ENCODE measurements at places on chromosomes 3 and 15. TPM values are rescaled to one million over a fixed set of nuclear protein-coding genes. Genes with fewer than 3 reads are reported as not detected.
A peak's percentile ranks its signal among the peaks of the same experiment; 100 is the strongest.

DNA sequence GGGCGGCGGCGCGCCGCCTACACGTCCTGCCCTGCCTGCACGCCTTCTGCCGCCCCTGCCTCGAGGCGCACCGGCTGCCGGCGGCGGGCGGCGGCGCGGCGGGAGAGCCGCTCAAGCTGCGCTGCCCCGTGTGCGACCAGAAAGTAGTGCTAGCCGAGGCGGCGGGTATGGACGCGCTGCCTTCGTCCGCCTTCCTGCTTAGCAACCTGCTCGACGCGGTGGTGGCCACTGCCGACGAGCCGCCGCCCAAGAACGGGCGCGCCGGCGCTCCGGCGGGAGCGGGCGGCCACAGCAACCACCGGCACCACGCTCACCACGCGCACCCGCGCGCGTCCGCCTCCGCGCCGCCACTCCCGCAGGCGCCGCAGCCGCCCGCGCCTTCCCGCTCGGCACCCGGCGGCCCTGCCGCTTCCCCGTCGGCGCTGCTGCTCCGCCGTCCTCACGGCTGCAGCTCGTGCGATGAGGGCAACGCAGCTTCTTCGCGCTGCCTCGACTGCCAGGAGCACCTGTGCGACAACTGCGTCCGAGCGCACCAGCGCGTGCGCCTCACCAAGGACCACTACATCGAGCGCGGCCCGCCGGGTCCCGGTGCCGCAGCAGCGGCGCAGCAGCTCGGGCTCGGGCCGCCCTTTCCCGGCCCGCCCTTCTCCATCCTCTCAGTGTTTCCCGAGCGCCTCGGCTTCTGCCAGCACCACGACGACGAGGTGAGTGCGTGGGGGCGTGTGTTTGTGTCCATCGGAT, 602 bp downstream of the TRIM71 start:
- no peak overlapping the region for H3K27ac ChIP-seq
- peak overlapping the region; percentile 96 for H3K4me3 ChIP-seq
- peaks cover 55% of the 10 kb centered on the region for H3K36me3 ChIP-seq
- no peaks in the 10 kb centered on the region for H3K27me3 ChIP-seq

DNA sequence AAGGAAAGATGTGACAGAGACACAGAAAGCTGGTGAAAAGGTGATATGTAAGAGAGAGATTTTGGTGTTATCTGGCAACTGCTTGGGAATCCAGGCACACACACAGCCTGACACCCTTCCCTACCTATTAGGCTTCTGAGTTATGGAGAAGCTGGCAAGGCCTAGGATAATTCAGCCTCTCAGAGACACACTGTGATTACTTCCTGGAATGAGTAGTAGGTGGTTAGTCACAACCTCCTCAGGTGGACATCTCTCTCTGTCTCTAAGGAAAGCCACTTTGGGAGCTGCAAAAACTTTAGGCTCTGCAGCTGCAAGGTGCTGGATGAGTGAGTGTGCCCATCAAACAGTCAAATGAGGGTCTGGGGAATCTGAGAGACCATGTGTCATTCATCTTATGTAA, 201.9 kb downstream of the PDCD6IP start:
- H3K4me3 ChIP-seq: no peak overlapping the region
- H3K27ac ChIP-seq: no peak overlapping the region
- H3K4me1 ChIP-seq: no peaks in the 10 kb centered on the region
- DNase-seq: no peak

DNA sequence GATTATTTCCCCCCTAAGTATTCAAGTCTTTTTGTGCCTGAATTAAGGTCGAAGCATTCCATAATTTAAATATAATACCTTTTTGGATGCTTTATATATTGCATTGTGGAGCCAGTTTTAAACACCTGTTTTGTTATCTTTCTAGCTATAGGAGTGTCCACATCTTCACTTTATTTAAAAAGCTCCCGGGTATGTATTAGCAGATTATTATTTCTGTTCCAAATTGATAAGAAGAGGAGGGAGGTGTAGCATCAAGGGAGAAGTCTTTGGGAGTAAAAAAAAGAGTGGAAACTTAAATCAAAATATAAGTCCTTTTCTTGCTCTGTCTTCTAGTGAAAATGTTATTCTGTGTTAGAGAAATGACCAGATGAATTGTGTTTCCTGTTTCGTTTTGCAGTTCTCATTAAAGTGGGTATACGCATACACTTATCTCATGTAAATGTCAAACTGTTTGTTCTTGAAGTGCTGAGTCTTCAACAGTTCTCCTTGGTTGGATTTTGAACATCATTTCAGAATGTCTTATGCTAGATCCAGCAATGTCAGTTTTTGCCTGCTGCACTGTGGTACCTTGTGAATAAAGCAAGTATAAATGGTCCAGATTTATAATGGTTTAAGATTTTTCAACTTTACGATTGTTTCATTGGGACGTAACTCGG, 105.8 kb downstream of the FNDC3B start:
- no peaks in the 10 kb centered on the region for H3K27me3 ChIP-seq
- H3K4me3 ChIP-seq: no peak overlapping the region
- peaks cover 22% of the 10 kb centered on the region for H3K4me1 ChIP-seq
- no peaks in the 10 kb centered on the region for H3K36me3 ChIP-seq
- H3K27ac ChIP-seq: no peak overlapping the region
- no peak for DNase-seq

GRCh38 chr3:117722856-117723255, 1013.3 kb downstream of the TUSC7 start:
- H3K4me1 ChIP-seq: no peaks in the 10 kb centered on the region
- no peak overlapping the region for H3K27ac ChIP-seq
- H3K27me3 ChIP-seq: no peaks in the 10 kb centered on the region

- DNase-seq: no peak
- peaks cover 3% of the 10 kb centered on the region for H3K4me1 ChIP-seq
- H3K36me3 ChIP-seq: no peaks in the 10 kb centered on the region
- H3K27ac ChIP-seq: no peak overlapping the region
- H3K4me3 ChIP-seq: no peak overlapping the region
These were observed 38.9 kb upstream of the IREB2 start for GRCh38 chr15:78399091-78399490.

- peaks cover 31% of the 10 kb centered on the region for H3K36me3 ChIP-seq
- H3K4me3 ChIP-seq: peak overlapping the region; percentile 100
- H3K4me1 ChIP-seq: peaks cover 7% of the 10 kb centered on the region
- no peaks in the 10 kb centered on the region for H3K27me3 ChIP-seq
- H3K27ac ChIP-seq: no peak overlapping the region
These were observed 3.2 kb downstream of the PTPRG start for GRCh38 chr3:61564395-61565059.

DNA sequence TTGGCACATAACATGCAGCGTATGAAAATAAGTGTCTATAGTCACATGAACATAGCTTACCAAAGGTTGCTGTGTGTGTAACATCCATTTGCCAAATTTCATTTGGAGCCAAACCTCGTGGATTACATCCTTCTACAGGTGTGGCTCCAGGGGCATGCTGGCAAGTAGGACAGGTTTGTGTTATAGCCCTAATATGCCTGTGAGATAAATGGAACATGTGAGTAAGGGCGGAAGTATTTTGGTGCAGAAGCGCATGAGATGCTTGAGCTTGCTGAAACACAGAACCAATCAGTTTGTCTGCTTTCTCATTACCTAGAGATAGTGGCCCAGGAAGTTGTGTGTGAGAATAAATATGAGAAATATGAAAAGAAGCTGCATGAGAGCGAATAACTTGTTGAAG, 21.8 kb upstream of the XCR1 start:
- H3K4me3 ChIP-seq: no peak overlapping the region
- no peaks in the 10 kb centered on the region for H3K4me1 ChIP-seq
- no peak overlapping the region for H3K27ac ChIP-seq

GRCh38 chr3:79161941-79162340, 605.9 kb downstream of the ROBO1 start:
- no peak for DNase-seq
- H3K4me1 ChIP-seq: peaks cover 2% of the 10 kb centered on the region
- no peaks in the 10 kb centered on the region for H3K27me3 ChIP-seq
- no peak overlapping the region for H3K27ac ChIP-seq

DNA sequence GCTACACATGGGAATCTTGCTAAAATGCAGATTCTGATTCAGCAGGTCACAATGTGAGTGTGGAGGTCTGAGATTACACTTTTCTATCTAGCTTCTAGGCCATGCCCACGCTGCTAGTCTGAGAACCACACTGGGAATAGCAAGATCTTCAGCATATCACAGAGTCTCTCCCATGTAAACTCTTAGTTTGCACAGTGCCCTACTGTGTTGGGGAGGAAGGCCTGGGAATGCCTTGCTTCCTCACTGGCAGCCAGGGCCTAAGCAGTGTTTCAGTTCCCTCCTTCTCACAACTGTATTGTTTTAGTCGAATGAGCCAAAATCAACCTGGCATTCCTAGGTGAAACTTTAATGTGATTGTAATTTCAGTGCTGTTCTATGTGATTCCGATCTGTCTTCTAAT, 180.0 kb upstream of the EIF1B start:
- DNase-seq: no peak
- no peaks in the 10 kb centered on the region for H3K27me3 ChIP-seq
- peaks cover 15% of the 10 kb centered on the region for H3K36me3 ChIP-seq
- no peaks in the 10 kb centered on the region for H3K4me1 ChIP-seq

- H3K27ac ChIP-seq: no peak overlapping the region
- DNase-seq: no peak
- H3K36me3 ChIP-seq: no peaks in the 10 kb centered on the region
These were observed 466.3 kb downstream of the NR2F2 start for GRCh38 chr15:96796841-96797240.

GRCh38 chr15:87033056-87033455, 953.4 kb downstream of the AGBL1 start:
- no peak for DNase-seq
- no peaks in the 10 kb centered on the region for H3K36me3 ChIP-seq
- H3K27ac ChIP-seq: no peak overlapping the region

- no peak overlapping the region for H3K4me3 ChIP-seq
- peaks cover 8% of the 10 kb centered on the region for H3K4me1 ChIP-seq
- no peaks in the 10 kb centered on the region for H3K27me3 ChIP-seq
- DNase-seq: no peak
- no peak overlapping the region for H3K27ac ChIP-seq
These were observed 79.8 kb downstream of the FOXP1 start for GRCh38 chr3:71503525-71504249.

DNA sequence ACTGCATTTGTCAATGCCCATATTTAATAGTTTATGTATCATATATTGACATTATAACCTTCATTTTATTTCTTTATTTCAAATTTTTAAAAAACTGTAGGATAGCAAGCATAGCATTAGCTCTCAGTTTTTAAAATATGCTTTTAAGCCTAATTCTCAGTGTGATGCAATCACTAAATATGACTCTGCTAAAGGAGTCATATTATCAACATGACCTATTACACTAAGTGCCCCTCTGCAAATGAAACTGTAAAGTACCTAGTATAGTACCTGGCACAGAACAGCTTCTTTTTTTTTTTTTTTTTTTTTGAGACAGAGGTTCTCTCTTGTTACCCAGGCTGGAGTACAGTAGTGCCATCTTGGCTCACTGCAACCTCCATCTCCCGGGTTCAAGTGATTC, 179.4 kb upstream of the CGNL1 start:
- peaks cover 7% of the 10 kb centered on the region for H3K4me1 ChIP-seq
- no peak overlapping the region for H3K27ac ChIP-seq
- no peak overlapping the region for H3K4me3 ChIP-seq
- DNase-seq: no peak
- H3K27me3 ChIP-seq: no peaks in the 10 kb centered on the region

GRCh38 chr15:70492240-70493177, 270.8 kb downstream of the UACA start:
- H3K27me3 ChIP-seq: no peaks in the 10 kb centered on the region
- no peak overlapping the region for H3K4me3 ChIP-seq
- no peaks in the 10 kb centered on the region for H3K4me1 ChIP-seq
- H3K27ac ChIP-seq: no peak overlapping the region

- no peaks in the 10 kb centered on the region for H3K27me3 ChIP-seq
- no peak overlapping the region for H3K4me3 ChIP-seq
- H3K36me3 ChIP-seq: peaks cover under 1% of the 10 kb centered on the region
- H3K27ac ChIP-seq: no peak overlapping the region
- no peak for DNase-seq
These were observed 48.0 kb upstream of the TSPAN3 start for GRCh38 chr15:77118882-77119321.

DNA sequence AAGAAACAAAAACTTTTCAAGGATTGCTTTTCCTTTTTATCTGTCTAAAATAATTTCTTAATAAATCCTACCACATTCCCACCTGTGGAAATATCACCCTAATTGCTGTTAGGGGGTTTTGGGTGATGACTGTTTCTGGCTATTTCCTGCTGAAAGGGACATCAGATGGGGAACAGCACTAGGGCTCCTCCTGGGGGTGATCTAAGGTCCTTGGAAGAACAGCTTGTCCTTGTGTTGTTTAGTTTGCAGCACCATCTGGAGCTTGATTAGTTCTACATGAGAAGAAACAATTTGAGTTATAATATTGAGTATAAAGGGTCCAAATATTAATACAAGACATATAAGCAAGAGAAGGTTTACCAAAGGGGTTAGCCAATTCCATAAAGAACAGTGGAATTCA, 18.7 kb downstream of the OR5H15 start:
- no peaks in the 10 kb centered on the region for H3K27me3 ChIP-seq
- H3K4me1 ChIP-seq: peaks cover 3% of the 10 kb centered on the region
- peak; percentile 33 for DNase-seq
- peaks cover 6% of the 10 kb centered on the region for H3K36me3 ChIP-seq
- H3K4me3 ChIP-seq: no peak overlapping the region

ZPLD1 gene
- not detected for total RNA-seq

IQGAP1 gene
- total RNA-seq: 67.0 TPM

CLCN2 gene
- total RNA-seq: 17.2 TPM

CAMKV gene
- 50.4 TPM for total RNA-seq

KBTBD13 gene
- not detected for total RNA-seq

AGBL1 gene
- not detected for total RNA-seq

CCDC80 gene
- total RNA-seq: 4.6 TPM

CTXND1 gene
- total RNA-seq: not detected

DHFR2 gene
- total RNA-seq: 1.6 TPM

STOML1 gene
- total RNA-seq: 2.9 TPM

LRRIQ4 gene
- 0.26 TPM for total RNA-seq

PYGO1 gene
- total RNA-seq: 0.83 TPM

NUSAP1 gene
- 157 TPM for total RNA-seq
